Hematopoietic multipotent progenitor cell treated with erythropoietin and hydrocortisone succinate and interleukin-3 and kit ligand, for 4 days (in vitro differentiated cells): ENCODE measurements at places on chromosomes 3 and 15.

- DNase-seq = no peak
These were observed 41.9 kb downstream of the ZNF621 start for GRCh38 chr3:40566694-40567093.

DNA sequence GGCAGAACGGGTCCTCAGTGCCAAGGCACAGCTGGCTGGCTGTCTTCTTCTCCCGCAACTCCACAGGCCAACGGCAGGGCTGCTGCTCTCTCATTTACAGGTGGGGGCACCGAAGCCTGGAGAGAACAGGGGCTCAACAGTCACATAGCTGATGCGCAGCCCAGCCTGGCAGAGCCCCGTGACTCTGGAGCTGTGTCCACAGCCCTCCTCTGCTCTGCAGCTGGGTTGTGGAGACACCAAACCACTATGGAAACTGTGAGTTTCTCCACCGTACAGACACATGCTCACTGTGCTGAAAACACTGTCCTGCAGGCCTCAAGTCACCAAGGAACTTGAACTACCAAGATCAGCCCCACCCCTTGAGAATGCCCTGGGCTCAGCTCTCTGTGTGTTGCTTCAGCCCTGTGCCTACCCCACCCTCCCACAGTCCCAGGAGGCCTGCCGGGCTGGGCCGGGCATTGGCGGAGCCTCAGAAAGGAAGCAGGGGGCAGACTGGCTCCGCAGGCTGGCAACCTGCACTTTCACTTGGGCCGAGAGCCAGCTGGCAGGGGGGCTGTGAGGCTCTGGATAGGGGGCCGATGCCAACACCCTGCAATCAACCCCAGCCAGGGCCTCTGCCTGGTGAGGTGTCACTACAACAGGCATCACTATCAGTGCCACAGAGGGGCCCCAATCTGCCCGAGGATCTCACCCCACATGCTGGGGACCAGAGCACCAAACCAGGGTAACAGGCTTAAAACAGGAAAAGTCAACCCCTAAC, 113.7 kb upstream of the RPL32 start:
- DNase-seq = peak; percentile 94

DNA sequence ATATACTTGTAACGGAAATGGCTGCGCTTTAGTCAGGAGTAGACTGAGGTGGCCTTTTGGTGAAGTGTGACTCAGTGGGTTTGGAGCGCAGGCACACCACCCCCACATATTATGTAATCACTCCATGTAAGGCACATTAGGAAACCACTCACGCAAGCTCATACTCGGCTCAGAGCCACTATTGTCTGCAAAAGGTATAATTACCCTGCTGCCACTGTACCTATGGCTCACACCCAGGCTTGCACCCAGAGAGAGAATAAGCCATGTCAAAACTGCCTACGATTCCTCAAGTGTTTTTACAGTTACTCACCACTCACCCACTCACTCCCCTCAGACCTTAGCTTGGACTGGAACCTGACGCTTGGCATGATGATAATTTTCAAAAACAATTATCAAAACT, 611.9 kb upstream of the CCDC54 start:
- DNase-seq = no peak

- DNase-seq = no peak
These were observed 86.4 kb downstream of the WWTR1 start for GRCh38 chr3:149571381-149571780.

GRCh38 chr3:128380719-128381118, 86.0 kb downstream of the DNAJB8 start:
- no peak for DNase-seq

DNA sequence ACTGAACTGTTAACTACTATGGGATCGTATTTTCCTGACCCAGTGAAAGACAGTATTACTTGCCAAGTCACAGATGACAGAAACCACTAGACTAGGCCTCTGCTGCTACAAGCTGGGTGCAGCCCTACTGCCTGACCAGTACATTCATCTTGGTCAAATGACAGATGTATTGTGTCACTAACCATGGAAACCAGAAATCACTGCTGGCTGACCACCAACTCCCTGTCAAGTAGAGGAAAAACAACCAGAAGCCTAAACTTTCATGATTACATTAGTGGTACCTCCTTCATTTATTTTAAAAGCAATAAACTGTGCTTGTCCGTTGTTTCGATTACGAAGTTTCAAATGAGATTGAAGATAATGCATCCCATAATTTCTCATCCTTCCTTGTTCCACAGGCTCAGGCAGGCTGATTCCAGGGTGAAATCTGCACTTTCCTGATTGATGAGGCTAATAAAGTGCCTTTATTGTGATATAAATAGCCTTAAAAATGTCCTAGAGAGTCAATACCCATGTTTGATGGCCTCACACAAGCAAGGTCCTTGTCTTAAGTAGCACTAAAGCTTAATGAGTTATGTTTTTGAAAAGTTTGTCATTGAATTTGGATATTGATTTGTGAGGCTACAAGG, 309.7 kb downstream of the LSAMP start:
- no peak for DNase-seq

- peak; percentile 28 for DNase-seq
These were observed 150.7 kb upstream of the TLE3 start for GRCh38 chr15:70248116-70249025.

DNA sequence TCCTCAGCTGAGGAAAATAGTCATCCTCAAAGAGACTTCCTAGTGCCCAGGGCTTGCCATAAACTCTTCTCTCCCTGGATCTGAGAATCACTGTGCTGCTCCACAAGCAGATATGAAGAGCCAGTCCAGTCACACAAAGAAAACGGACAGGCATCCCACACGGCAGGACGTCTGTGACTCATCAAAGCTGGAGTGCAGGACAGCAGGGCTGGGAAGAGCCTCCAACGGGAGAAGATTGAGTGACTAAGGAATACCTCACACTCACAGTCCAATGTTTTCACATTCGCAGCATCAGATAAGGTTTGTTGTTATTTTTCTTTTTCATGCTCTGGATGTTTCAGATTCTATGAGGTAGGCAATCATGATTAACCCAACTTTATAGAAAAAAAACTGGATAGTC, 57.8 kb downstream of the NEK10 start:
- DNase-seq = no peak
